ENCODE measurements at places on chromosomes 5 and 9.

GRCh38 chr9:72396247-72397091 is 31.5 kb upstream of the ZFAND5 start:
- peak; percentile 35 for DNase-seq

DNA sequence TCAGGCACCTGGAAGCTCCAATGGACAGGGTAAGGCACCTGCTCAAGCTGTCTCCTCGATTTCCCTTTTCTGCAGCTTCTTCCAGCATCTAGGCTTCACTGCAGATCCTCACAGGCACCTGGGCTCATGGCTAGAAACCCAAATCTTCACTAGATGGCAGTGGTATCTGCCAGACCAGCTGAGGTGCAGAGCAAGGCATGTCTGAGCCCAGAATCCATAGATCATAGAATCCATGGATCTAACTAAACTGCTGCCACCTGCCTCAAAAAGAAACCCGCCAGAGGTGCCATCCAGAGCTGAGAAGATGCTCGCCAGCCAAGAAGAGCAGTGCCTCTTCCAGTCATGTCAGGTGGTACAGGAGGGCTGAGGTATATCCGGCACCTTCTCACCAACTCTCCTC is 6.9 kb downstream of the SHC3 start:
- DNase-seq = no peak

DNA sequence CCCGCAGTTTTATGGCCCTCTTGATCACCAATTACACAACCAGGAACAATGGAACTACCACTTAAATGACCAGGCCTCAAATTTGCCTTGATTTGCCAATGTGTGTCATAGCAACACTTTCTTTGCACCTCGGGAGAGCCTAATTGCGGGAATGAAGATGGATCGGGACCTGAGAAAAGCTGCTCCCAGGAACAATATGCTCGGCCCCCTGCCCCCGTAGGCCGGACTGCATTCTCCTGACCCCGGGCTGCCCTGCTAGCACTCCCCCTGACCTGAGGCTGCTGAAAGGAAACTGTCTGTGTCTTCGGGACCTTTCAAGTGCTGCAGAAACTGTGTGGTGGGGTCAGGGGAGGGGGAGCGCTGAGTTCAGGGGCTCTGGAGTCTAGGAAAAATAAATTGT is 294.3 kb upstream of the IRX1 start:
- DNase-seq = no peak

GRCh38 chr5:96796434-96796833 is 11.3 kb downstream of the ERAP1 start:
- DNase-seq = no peak

DNA sequence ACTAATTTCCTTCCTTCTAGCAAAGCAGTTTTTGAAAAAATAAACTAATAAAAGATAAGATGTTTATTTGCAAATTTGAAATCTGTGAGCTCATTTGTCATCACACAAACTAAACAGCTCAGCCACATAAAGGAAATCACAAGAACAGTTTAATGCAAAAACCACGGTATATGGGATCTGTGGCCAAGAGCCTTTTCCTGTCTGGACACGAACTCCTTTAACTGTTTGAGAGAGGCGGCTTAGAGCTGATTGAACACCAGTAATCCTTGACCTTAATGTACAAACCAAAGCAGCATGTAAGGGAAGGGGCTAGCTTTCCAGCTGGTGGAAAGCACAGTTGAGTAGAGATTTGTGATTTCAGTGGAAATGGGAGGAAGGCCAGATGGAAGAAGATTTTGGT is 66.3 kb upstream of the SPINK5 start:
- no peak for DNase-seq

DNA sequence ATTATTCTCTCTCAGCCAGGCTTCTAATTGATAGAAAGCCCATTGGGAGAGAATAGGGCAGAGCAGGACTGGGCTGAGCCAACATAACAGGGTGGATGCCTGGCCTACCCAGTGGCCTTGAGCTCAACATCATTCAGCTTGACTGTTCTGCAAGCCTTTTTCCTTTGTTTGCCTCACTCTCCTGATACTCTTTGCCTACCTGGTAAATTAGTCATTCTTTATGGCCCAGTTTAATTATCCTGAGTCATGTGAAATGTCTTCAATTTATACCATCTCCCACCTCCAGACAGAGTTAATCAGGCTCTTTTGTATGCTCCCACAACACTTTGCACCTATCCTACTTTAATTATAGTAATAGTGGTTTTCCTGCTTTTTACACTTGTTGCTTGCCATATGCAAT is 13.6 kb downstream of the GLRA1 start:
- DNase-seq = no peak
